ENCODE measurements at places on chromosomes 11 and 22.
A peak's percentile ranks its signal among the peaks of the same experiment; 100 is the strongest.

GRCh38 chr11:47394322-47395222 is 13.8 kb upstream of the SLC39A13 start:
- DNase-seq = peak; percentile 77

DNA sequence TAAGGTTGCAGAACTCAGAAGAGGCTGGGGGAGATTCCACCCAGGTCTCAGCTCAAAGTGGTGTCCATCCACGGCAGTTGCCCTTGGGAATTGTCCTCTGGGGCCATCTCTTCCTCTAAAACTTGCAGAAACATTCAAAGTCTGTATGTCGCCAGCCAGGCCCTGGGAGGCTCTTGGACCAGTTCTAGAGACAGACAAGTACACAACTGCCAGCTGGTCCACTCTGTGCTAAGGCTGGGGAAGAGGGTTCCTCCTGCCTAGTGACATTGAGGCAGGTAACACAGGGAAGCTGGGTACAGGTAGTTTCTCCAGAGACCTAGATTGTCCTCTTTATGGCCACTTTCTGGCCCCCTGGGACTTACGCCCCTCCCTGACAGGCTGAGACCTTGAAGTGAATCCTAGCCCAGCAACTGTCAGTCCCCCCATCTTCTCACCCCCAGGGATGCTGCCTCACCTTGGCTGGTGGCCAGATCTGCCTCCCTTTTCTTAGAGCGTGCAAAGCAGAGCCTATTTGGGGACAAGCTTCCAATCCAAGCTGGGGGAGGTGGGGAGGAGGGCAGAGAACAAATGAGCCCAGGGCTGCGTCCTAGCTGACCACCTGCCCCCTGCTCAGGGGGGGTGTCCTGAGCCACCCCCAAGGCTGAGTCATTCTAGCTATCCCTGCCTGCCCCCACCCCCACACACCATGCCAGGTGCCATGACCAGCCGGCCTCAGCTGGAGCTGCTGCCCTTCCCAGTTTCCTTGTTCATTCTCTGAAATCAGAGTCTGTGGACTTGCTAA is 8.4 kb downstream of the FAM83F start:
- no peak for DNase-seq

- DNase-seq = no peak
These were observed 18.1 kb downstream of the SLC37A2 start for GRCh38 chr11:125081098-125081798.

DNA sequence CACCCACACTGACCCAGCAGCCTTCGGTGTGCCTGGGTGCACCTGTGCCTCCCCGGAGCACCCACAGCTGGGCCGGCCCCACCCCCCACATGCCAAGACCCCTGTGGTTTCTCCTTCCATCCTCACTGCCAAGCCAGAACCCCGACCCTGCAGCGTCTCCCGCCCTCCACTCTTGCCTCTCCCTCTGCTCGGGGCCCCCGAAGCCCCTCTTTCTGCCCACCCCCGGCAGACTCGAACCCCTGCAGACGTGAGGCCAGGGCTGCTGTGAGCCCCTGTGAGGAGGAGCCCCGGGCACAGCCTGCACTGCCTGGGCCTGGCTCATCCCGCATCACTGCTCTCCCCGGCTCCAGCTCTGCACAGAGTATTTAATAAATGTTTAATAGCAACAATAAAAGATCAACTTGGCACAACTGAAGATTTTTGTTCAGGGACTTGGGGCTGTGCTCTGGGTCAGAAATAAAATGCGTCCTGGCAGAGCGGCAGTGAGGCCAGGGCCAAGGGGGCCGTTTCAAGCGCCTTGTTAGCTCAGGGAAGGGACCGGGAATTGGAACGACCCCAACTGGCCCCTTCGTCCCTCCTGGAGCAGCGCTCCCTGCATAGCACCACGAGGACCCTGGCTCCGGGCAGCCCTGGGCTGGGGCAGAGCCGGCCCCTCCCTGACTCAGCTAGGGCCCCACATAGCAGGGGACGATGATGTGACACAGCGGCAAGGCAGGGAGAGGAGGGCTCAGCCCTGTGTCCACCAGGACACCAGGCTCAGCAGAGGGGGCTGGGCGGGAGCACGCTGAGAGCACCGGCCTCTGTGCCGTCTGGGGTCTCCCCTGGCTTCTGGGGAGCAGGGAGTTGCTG is 520.8 kb downstream of the BRD1 start:
- DNase-seq = no peak

GRCh38 chr22:29998627-29999384 is 81.5 kb upstream of the HORMAD2 start:
- DNase-seq = no peak

DNA sequence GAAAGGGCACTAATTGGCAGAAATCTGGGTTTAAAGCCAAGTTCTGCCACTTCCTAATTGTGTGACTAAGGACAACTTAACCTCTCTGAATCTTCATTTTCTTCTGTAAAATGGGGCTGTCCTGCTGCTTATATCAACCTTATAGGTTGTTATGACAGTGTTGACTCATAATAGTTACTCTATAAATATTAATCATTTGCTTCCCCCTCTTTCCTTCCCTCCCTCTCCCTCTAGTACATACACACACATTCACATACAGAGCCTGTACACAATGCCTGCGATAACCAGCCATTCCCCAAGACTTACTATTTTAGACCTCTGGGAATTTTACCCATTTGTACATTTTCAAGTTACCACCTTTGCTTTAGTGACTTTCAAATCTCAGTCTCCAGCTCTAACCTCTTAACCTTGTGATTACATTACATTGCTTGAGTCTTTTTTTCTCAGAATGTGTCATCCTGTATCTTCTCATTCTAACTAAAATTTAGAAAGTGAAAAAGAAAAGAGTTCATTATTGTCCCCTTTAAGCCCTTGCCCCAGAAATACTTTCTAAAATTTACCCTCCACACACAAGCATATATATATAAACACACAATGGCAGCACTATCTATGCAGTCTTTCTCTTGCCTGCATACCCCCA is 31.9 kb downstream of the GDPD4 start:
- DNase-seq = peak; percentile 4

- no peak for DNase-seq
These were observed 58.4 kb downstream of the KIRREL3 start for GRCh38 chr11:126942146-126942545.

- peak; percentile 65 for DNase-seq
These were observed 6.4 kb upstream of the ARFGAP3 start for GRCh38 chr22:42863349-42863961.

DNA sequence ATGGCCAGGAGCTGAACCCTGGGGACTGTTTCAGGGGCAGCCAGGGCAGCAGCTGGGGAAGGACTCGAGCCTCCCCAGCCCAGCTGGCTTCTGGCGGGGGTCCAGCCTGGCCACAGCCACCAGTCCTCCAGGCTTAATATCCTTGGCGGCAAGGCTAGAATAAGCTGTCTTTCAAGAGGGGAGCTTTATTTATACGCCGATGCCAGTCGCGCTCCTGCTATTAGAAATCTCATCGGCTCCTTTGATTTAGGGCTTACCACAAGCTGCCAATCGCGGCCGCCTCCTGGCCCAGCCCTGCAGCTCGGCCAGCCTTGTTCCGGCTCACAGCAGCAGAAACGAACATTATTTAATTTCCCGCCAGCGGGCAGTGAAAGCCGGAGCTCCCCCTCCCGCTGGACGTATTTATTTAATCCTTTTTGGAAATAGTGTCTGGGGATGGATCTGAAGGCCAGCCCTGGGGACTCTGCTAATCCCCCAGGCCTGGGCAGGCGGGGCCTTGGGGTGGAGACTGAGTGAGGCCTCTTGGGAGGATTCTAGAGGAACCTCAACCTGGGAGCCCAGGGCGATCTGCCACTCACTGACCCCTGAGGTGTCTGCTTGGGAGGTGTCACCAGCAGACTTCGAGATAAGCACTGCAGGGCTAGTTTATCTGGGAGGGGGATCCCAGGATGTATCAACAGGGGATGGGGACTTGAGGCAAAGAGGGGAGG is 363.1 kb downstream of the MN1 start:
- DNase-seq = no peak

- DNase-seq = no peak
These were observed 2.6 kb upstream of the TCIRG1 start for GRCh38 chr11:68036141-68036716.

DNA sequence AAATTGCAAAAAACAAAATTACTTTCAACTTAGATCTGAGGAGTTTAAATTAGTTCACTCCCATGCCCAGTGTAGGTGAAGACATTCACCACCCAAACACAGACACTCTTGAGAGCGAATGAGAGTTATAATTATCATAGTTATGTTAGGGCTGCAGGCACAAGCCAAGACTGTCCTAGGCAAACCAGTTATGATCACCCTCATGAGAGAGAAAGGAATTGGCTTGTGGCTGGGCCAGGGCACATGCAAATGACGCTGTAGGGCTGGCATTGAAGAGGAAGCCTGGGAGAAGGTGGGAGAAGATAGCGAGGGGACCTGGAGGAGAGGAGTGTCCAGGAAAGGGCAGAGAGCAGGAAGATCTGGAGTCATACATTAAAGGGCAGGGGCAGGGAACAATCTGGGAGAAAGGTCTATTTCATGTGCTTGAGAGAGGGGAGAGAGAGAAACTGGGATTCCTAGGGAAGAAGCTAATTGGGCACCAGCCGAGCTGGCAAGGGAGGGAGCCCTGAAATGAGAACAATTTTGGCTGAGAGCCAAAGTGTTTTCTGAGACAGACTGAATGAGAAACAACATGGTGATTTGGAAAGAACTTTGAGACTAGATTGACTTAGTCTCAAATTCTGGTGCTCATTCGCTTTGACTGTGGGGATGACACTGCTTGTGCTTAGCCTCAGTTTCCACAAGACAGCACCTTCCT is 279.9 kb downstream of the KIRREL3 start:
- DNase-seq = no peak

DNA sequence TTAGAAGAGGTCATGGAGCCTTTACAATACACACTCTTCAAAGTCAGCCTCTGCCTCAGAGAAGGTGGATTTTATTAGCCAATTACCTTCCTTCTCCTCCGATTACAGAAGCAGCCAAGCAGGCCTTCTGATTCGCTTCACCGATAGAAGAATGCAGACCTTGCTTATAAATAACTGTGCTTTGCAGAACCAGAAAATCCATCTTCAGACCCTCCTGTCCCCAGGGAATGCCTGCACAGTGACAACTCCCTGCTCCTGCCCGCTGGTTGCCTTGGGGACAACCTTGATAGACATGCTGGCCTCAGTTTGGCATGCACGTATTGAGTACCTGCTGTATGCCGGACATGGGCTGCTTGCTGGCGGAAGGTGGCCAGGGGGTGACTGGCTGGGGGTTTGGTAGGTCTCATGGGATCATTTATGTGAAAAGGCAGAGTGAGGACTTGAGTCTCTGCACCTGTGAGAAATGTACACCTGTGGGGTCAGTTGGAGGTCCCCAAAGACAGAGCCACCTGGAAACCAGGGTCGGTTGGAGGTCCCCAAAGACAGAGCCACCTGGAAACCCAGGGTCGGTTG is 1238.7 kb downstream of the BRD1 start:
- DNase-seq = no peak
